ENCODE measurements at places on chromosomes 12 and 14.
A peak's percentile ranks its signal among the peaks of the same experiment; 100 is the strongest.

DNA sequence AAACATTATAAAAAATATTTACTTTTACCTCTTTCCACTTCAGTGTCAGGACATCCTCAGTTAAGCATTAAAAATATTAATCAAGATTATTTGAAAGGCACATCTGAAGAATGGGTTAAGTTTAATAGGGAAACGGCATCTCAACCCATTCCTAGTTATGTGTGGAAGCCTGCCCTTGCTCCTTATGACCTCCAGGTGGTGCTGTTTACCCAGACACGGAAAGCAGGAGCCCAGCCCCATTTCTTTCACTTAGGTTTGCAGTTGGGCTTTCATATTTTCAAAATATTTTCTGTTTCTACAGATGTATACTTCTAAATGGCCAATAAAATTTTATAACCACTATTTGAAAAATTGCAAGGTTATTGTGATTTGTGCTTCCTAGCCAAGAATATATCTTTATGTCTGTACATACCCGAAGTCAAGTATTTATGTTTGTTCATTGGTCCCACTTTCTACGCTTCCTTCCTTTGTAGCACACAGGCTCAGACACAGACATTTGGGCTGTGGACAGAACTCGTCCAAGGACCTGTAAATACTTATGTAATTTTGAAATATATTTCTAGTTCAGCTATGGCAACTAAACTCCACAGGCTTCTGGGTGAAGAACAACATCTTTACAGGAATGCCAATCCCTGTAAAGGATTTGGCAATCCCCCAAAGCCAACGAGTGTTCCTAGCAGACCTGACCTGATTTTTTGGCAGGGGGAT lies 247.1 kb downstream of the AKAP6 start:
- DNase-seq: peak; percentile 42

DNA sequence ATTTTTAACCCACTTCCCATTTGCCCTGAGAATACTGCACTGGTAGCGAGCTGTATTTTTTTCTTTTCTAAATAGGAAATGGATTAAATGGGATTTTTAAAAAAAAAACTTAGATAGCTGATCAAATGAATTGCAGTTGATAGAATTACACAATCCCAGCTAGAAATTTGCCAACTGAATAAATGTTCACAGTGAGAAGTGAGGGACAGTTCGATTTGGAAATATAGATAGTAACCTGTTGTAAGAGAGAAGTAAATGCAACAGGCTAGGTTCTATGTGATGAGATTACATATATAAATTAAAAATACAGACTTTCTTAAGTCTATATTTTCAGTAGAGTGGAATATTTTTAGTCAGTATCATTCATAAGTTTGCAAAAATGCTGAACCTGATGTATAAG lies 48.1 kb upstream of the SMCO2 start:
- no peak for DNase-seq

GRCh38 chr12:65430571-65431306 lies 152.3 kb downstream of the MSRB3 start:
- no peak for DNase-seq

DNA sequence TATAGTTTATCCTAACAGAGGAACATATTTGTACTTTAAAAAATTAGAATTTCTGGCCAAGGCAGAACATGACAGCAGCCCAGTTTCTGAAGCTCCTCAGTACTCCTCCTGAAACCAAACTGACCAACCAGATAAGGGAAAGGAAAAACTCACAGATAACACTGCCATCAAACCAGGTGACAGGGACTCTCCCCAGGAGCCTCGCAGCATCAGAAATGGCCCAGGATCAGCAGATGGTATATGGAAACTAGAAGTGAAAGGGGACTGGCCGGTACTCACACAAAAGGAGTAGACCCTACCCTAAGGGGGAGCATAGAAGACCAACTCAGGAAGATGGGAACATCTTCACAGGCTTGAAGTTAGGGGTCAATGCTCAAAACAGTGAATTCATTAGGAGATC lies 22.0 kb downstream of the GALC start:
- no peak for DNase-seq

DNA sequence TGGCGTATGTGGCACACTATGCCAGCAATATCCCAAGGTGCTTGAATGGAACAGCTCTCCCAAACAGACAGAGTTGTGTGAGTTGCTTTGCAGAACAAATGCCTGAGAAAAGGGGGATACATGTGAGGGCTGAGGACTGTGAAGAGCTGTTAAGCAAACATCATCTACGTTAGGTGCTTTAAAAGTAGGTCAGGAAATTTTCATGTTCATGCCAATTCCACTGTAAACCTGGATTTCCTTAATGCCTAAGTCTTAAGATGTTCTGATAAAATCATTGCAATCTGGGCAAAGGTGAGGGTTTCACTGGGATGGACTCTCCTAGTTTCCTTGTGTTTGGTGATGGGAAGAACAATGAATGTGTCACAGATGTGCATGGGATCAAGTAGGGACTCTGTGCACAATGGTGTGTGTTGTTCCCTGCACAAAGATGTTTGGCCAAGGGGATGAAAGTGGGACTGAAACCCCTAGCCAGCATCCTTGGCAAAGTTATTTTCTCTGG lies 227.9 kb downstream of the KTN1 start:
- no peak for DNase-seq
